CD8-positive, alpha-beta memory T cell (primary cell): ENCODE measurements at places on chromosomes 7 and 10. TPM values are rescaled to one million over a fixed set of nuclear protein-coding genes. Genes with fewer than 3 reads are reported as not detected.

The PDE6C gene
- total RNA-seq: not detected

DNA sequence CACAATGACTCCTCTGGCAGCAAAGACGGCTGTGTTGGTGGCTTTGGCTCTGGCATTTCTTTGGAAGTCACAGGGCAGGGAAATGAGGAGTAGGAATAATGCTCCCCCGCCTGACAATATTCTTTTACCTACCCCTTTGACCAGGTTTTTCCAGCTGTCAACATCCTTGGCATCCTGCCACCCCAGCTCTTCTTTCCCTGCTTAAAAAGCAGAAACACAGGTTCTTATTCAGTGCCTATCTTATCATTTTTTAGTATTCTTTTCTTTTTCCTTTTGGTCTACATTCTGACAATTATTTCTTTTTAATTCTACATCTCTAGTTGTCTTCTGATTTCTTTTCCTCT lies 97.7 kb downstream of the CREB5 start:
- no peaks in the 10 kb centered on the region for H3K4me1 ChIP-seq
- H3K4me3 ChIP-seq: no peak overlapping the region
- no peaks in the 10 kb centered on the region for H3K36me3 ChIP-seq
- H3K27me3 ChIP-seq: no peaks in the 10 kb centered on the region

The PRKCQ gene
- 44.1 TPM for total RNA-seq

The HOXA13 gene
- total RNA-seq: not detected

The NKX6-2 gene
- total RNA-seq: not detected

GRCh38 chr10:102814873-102815661 lies 22.1 kb downstream of the CYP17A1 start:
- no peak overlapping the region for H3K4me3 ChIP-seq
- no peak for DNase-seq
- H3K4me1 ChIP-seq: peaks cover 8% of the 10 kb centered on the region

The CALML5 gene
- not detected for total RNA-seq

DNA sequence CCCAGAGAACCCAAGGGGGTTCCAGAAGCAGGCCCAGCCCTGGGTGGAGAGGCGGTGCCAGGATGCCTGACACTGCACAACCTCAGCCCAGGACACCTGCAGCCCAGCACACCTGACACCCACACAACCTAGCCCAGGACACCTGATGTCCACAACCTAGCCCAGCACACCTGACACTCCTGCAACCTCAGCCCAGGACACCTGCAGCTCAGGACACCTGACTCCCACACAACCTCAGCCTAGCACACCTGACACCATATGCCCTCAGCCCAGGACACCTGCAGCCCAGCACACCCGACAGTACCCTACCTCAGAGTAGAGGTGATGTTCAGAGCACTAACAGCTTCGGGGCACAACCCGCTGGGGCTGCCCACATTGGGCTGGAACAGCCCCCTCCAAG lies 87.3 kb downstream of the PAXIP1 start:
- H3K27ac ChIP-seq: no peak overlapping the region
- H3K36me3 ChIP-seq: no peaks in the 10 kb centered on the region
- peaks cover 4% of the 10 kb centered on the region for H3K27me3 ChIP-seq
- no peak overlapping the region for H3K4me3 ChIP-seq
- no peaks in the 10 kb centered on the region for H3K4me1 ChIP-seq
- DNase-seq: no peak
